ENCODE measurements at places on chromosomes 5 and 9.

GRCh38 chr5:59532979-59533729 is 360.4 kb downstream of the PDE4D start:
- ATAC-seq, result no peak

- ATAC-seq, result no peak
These were observed 56.1 kb downstream of the PTCH1 start for GRCh38 chr9:95460518-95461164.

DNA sequence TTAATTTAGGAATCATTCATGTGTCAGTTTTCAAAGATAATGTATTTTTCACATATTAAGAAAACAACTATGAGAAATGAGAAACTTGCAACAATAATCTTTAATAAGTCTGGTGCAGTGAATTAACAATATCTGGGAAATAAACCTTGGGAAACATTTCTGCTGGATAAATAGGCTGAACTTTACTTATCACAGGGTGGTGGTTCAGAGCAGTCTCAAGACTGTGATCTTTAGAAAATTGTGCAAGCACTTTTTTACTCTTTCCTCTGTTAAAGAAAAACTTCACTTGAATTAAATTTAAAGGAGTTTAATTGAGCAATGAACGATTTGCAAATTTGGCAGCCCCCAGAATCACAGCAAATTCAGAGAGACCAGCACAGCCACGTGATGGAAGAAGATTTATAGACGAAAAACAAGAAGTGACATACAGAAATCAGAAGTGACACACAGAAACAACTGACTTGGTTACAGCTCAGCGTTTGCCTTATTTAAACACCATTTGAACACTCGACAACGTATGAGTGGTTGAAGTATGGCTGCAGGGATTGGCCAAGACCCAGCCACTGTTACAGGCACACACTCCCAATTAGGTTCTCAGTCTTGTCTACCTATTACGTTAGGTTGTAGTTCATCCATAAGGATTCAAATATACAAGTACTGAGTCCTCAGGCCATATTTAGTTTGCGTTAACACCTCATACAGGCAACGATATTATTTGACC is 631.9 kb downstream of the SLCO4C1 start:
- ATAC-seq, result no peak

DNA sequence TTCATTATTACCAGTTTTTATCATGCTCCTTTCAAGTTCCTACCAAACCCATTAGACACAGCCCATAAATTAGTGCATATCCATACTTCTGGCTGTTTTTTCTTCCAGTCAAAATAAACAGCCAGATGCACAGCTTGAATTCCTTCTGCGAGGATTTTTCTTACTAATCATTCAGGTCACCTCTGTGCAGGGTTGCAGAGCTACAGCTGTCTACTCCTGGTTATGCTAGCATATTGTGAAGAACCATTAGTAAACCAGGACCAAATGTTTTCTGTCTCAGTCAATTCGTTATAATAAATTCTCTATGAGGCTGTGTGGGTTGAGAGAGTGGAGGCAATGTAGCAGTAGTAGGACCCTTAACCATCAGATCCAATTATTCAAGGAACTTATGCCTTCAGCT is 8.1 kb upstream of the MINAR2 start:
- no peak for ATAC-seq

DNA sequence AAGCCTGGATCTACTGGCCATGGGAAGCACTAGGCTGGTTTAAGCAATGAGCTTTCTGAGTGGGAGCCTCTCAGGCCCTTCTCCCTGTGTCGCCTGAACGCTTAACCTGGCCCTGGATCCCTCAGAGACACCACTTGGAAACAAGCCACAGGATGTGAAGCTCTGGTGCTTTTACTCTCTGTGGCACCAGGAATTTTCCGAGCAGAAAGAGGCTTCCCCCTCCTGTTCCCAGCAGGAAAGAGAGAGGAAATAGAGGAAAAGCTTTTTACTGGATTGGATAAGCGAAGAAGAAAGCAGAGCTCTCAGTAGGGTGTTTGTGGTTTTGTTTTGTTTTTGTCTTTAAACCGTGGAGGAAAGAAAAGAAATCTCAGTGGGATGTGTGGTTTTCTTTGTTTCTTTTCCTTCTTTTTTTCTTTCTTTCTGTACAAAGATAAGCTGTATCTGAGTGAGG is 34.5 kb downstream of the COL15A1 start:
- ATAC-seq, result no peak

GRCh38 chr9:72305102-72305546 is 59.9 kb downstream of the ZFAND5 start:
- peak; percentile 99 for ATAC-seq

GRCh38 chr5:144015961-144016360 is 154.5 kb downstream of the YIPF5 start:
- ATAC-seq, result no peak

DNA sequence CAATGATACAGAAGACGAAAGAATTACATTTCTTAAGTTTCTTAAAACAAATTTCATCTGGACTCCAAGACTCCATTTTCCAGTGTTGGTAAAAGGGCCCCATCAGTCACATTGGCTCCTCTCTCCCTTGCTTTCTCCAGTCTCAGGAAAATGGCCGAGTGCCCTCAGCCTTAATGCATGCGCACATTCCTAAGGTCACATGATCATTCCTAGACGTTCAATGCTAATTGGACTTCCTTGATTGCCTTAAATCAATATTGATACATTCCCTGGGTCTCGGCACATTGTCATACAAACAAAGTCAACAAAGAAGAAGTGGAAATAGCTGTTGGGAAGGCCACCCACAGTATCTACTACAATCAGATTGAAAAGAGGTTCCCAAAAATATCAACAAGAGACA is 413.6 kb upstream of the GRAMD2B start:
- no peak for ATAC-seq

DNA sequence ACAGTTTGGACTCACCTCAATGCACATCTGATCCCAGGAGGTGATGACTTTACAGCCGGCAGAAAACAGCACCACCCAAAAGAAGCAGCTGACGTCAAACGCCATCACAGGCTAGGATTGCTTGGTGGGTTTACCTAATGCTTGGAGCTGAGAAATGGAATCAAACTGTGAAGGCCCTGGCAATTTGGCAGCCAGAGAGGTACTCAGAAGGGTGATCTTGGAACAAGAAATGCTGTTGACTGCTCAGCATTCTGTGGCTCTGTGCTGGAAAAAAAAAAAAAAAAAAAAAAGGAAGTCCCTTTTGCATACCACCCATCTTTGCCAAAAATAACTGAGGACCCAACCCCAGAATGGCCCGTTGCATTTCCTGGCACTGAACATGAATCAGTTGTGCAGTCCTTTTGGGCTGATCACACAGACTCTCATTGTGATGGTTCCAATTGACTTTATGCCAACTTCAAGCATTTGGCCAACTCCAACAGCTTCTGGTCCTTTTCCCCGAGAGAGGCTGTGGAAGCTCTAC is at the start of gene CD180:
Gene CD180 (minus strand): TSS at position 263 of the 523 bp plus-strand sequence. CDS start 158 bp downstream, at position 105.
- ATAC-seq, result peak; percentile 36

DNA sequence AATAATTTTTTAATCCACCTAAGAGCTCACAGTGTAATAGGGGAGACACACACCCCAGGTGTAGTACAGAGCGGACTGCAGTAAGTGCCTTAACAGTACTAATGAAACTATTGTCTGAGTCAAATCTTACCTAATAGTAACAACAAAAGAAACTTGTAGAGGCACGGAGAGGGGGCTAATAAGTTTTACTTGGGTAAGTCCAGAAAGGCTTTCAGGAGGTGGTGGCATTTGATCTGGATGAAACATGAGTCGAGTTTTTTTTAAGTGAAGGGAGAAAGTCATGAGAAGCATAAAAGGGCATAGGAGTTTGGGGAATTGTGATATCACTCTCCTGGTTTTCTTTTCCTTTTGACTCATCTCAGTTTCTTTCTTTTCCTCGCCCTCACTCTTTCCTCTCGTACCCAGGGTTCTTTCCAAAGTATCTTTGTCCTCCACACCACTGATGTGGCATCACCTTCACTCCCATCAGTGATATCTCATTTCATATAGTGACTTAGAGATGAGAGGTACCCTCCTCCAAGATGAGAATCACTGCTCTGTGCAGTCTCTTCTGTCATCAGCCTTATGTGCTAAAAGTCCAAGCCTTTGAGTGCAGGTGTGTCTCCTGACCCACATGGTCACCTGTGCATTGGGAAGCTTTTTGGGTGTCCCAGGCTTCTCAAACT is 2.0 kb downstream of the CTNNA1 start:
- no peak for ATAC-seq

GRCh38 chr5:120457839-120458507 is 6.1 kb upstream of the PRR16 start:
- peak; percentile 42 for ATAC-seq

- ATAC-seq, result peak; percentile 14
These were observed 115.8 kb upstream of the ICE1 start for GRCh38 chr5:5306696-5307095.

DNA sequence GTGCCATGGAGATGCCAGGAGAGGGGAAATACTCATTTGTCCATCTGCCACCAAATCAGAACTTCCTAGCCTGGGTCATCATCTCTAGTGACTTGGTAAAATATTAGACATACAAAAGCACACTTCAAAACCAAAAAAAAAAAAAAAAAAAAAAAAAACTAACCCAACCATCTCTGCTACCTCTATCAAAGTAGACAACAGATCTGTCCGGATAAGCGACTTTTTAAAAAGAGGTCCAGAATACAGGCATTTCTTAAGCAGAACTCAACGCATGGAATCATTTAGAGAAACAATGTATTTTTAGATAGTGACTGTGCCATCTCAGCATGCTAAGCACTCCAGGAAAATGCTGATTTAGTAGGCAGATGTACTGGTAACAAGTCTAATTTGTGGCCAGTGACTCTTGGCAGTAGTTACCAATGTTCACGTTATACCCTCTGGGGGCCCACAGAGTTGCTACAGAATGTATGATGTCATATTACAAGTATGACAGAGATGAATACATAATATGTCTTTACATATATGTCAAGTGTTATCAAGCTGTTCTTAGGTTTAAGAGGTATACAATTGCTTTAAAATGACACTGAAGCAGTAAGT is 107.8 kb downstream of the SMIM23 start:
- ATAC-seq, result no peak

DNA sequence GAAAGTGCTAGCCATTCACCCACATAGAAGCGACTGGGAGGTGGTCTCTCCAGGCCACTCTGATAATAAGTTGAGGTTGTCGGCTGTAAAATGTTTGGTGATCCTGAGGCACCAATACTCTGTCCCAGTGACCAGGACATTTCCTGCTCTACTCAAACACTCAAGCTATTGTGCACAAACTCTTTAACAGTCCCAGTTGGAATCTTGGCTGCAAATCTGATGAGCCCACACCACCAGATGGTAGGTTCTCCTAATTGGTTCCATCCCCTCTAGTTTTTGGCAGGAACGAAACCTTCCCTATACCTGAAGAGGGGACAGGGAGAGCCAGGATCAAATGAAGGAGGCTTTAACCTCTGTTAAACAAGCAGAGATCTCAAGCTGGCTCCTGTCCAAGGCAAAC is 14.3 kb downstream of the GRIA1 start:
- no peak for ATAC-seq
